ENCODE measurements at places on chromosomes 11 and 22.

DNA sequence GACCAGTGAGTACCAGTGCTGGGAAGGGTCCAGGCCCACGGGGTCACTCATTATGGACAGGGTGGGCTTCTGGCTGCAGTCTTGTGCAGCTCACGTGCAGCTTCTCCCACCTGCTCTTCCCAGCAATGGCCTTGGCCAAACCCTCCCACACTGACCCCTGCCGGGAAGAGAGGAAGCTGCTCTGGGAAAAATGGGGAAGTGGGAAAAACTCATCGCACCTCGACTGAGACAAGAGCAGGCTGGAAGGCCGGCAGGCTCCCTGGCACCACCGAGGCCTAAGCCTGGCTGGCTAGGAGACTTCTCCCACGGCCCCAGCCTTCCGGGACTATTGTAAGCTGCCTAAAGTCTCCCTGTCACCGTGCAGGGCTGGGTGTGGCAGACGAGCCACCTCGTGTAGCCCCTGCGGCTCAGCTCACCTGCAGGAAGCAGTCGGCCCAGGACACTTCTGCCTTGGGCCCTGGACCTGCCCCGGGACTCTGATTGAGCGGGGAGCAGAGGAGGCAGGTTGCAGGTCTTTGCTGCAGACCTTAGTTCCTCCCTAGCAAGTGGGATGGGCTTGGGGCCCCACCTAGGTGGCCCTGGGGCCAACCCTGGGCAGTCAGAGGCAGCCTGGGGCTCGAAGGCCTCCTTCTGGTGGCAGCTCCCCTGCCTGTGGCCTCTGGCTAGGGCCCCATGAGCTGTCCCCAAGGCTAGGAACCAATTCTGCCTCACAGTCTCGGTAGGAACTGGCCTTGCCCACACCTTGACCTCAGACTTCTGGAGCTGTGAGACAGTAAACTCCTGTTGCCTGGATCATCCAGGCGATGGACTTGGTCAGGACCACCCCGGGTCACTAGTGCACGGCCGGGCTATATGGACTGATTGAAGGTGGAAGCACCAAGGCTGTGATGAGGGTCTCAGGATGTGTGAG lies 23.1 kb downstream of the MRGPRG start:
- DNase-seq: no peak

DNA sequence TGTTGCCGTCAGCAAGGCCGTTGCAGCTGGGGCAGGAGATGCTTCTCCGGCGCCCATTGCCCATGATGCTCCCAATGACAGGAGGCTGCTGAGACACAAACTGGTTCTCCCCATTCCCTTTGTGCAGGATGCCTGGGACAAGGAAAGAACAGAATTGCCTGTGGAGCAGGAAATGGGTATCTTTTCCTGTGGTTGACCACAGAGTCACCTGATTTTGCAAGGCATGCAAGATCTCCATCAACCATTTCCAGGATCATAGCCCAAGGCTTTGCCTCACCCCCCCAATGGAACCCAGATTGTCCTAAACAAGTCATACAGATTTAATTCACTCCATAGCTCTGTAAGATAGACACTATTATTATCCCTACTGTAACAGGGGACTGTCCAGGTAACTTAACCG lies 148.1 kb upstream of the NARS2 start:
- no peak for DNase-seq

DNA sequence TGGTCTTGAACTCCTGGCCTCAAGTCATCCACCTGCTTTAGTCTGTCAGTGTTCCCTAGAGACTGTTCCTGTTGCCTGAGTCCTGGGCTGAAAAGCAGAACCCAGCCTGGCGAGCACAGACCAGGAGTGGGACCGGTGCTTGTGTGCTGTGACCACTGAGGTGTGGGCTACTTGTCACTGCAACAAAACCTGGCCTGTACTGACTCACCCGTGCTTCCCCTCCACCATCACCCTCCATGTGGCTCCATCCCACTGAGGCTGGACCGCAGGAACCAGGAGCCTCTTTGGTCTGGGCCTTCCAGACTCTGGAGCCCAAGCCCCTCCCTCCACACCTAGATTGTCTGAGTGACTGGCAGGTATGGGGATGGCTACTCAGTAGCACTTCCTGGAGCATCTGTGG lies 8.6 kb downstream of the MCAT start:
- no peak for DNase-seq

- DNase-seq: no peak
Measured at GRCh38 chr22:23910496-23911190, 16.5 kb downstream of the MIF start.

DNA sequence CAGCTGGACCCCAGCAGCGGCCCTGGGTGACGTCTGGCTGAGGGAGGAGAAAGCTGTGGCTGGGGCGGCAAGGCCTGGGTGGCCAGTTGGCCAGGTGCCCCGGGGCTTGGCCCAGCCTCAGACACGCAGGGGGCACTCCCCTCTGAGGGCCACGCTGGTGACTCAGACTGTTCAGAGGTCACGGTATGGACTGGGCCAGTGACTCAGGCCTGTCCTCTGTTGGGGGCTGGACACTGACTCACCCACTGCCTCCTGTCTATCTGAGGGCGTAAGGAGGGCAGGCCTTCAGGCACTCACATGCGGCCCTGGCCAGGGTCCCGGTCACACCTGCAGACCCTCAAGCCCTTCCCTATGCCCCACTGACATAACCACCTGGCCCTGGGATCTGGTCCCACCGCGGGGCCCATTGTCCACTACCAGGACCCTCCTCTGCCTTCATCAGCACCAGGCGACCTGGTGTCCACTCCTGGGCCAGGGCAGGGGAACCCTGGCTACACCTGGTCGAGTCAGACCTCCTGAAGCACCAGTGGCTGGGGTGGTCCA lies 3.7 kb upstream of the MUC5AC start:
- no peak for DNase-seq

- DNase-seq: no peak
Measured at GRCh38 chr22:47392729-47393128, 630.3 kb downstream of the TBC1D22A start.

DNA sequence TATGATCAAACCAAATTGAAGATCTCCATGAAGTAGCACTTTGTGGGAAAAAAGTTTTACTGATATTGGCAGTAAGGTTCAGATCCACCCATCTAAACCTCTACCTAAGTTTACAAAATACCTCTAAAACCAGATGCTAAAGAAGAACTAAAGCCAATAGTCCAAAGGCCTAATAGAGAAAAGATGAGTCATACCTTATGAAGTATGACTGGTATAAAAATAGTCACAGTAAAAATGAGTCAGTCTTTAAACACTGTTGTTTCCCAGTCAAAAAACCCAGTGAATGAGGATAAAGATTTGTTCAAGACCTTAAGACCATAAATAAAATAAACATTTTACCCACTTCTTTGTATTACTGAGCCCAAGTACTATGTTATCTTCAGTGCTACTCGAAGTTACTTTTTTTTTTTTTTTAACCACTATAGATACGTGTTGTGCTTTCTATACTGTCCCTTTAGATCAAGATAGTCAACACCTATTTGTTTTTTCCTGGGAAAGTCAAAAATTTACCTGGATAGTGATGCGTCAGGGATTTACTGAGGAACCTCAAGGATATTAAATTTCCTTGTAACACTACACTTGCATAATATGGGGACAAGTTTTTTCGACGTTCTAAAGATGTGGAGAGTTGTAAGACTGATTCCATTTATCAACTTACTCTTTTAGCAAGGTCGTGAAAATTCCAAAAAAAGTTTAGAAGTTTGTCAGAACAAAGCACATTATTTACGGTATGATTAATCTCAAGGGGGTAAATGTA lies 87.3 kb downstream of the CCDC73 start:
- no peak for DNase-seq

DNA sequence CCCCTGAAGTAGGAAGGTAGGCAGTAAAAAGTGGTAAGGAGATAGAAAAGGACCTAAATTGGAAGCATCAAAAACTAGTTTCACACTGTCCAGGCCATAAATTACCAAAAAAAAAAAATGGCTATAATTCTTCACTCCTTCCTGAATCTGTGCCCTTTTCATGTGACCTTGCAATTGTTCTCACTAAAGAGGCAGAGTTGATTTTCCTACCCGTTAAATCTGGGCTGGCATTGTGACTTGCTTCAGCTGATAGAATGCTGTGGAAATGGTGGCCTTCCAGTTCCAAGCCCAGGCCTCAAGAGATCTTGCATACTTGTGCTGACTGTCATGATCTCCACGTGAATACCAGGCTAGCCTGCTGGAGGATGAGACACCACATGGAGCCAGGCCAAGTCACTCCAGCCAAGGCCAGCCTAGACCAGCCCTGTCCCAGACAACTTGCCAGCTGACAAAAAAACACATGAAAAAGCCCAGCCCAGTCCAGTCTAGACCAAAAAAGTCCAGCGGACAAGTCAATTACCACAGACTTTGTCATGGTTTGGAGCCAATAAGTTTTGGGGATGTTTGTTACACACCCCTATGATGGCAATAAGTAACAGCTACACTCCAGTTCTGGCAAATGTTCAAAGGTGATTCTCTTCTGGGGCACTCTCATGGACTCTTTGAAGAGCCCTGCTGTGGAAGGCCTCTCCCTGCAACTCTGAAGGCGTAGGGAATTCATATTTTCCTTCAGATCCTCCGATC lies 51.4 kb upstream of the NUP50 start:
- no peak for DNase-seq

DNA sequence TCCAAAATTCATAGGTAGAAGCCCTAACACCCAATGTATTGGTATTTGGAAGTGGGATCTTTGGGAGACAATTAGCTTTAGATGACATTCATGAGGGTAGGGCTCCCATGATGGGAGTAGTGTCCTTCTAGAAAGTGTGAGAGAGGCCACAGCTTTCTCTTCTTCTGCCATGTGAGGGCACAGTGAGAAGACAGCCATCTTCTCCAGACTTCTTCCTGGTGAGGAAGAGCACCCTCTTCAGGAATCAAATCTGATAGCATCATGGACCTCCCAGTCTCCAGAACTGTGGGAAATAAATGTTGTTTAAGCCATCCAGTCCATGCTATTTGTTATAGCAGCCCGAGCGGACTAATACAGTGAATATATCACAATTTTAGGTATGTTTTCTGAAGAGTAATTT lies 96.9 kb downstream of the CNTN5 start:
- no peak for DNase-seq

DNA sequence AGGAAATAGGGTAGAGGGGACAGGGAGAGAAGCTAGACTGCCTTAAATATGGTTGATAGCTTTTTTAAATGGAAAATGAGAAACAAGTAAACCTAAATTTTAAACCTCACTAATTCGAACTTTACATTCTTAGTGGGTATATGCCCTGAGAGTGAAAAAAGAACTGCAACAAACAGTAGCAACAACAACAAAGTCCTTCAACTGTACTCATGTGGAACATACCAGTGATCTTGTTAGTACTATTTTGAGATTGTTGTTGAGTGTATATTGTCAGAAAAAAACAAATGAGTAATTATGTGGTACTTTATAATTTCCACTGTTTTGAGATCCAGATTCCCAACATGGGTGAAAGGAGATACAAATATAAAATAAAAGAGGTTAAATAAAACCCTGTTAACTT lies 88.9 kb upstream of the TNRC6B start:
- DNase-seq: no peak

- no peak for DNase-seq
Measured at GRCh38 chr11:64253481-64253880, 2.2 kb downstream of the PLCB3 start.

GRCh38 chr11:47408598-47409439 lies 429 bp downstream of the SLC39A13 start:
- no peak for DNase-seq

DNA sequence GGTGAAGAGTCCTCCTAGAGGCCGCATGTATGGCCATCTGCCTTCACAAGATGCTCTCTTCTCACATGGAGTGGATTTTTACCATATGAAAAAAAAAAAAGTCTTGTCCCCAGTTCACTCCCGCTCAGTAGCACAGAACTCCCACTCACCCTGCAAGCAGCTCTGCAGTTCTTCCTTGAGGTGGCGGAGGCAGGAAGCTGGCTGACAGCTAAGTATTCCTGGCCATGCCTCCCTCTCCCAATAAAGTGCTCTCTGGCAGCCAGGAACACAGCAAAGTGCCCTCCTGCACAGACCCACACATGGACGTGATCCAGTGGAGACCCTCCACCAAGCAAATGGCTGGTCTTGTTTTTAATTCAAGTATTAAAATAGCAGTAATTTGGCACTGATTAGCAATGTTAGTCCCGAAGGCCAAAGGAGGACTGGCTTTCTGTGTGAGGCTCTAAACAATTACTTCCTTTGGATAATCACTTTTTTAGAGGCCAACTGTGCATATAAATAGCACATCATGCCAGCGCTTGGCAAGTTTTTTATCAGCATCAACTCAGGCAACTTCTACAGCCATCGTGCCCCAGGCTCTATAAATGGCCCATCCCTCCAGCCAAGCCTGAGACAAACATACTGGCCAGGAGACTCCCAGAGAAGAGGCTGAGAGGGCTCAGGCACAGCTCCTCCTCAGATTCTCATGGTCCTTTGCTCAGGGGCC lies 413.6 kb downstream of the OPCML start:
- no peak for DNase-seq

DNA sequence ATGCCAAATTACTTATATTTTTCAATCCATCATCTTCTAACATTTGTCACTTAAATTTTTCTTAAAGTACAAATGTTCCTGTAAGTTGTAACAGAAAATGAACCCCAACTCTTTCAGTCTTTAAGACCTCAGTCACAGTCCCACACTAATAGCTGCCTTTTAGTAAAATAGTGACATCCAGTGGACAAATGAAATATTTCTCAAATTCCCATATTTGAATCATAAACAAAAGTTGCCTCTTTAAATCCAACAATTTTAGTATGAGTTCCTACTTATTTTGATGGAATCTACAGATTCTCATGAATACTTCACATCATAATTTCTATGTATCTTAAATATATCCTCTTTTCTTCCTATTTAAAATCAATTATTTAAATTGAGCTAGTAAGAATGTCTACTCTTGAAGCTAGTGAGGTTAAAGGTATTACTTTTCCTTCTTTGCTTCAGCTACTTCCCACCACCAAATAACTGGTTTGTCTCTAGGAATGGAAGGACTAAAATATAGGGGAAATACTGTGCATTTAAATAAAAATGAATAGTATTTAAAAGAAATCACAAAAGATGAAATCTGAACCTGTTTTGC lies 9.2 kb downstream of the LIN7C start:
- DNase-seq: no peak

DNA sequence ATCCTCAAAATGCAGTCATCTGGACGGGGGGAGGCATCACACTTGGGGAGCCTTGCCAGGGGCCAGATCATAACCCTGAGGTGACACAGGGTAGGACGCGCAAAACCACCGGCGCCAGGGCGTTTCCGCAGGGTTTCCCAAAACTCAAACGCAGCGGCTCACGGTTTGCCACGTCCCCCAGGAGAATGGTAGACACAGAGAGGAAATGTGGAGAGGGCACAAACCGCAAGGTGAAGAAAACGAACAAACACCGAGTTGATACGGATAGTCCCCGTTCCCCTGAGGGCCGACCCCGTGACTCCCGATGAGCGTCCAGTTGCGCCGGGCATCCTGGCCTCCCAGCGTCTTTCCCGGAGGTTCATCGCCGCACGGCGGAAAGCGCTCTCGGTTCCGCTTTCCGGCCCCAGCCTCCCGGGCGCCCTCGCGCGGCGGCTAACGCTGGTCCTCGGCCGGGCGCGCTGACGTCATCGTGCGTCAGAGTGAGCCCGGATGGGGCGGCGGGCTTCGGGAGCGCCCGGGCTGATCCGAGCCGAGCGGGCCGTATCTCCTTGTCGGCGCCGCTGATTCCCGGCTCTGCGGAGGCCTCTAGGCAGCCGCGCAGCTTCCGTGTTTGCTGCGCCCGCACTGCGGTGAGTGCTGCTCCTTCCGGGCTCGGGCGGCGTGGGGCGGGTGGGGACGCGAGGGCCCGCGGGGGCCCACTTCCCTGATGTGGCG lies at the start of gene BIRC2:
Gene BIRC2, plus strand, starts transcription at position 467 of the 714 bp plus-strand sequence. CDS start 2,641 bp downstream, outside the sequence.
- peak; percentile 96 for DNase-seq

Measured in stimulated activated CD4-positive, alpha-beta T cell treated with anti-CD3 and anti-CD28 coated beads, Interleukin-4, amount 100 ng/mL, for 48 hours (primary cell).